ENCODE measurements at places on chromosomes 7 and 10.

DNA sequence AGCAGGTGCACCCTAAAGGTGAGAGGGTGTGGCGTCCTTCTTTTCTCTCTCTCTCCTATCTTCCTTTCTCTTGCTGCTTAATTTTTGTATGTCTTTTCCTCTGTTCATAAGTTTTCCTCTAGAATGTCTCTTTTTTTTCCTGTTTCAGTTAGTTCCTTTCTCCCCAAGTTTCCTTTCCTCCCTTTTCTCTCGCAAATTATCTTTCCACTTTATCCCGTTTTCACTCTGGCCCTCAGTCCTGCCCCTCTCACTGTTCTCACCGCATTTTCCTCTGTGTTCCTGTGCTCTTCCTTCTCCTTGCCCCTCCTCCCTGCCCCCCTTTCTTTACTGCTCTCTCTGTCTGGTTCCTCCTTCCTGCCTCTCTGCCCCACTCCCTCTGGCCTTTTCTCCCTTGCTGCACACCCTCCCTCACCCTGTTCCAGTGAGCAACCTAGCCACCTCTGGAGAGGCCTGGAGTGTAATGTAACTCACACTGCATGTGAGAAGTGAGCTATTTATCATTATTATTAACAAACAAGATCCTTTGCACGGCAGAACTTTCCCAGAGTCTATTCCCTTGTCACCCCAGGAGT is 158.5 kb downstream of the C10orf105 start:
- H3K4me1 ChIP-seq = no peaks in the 10 kb centered on the region
- no peak overlapping the region for H3K27ac ChIP-seq
- no peaks in the 10 kb centered on the region for H3K36me3 ChIP-seq
- H3K4me3 ChIP-seq = no peak overlapping the region

GRCh38 chr10:50544857-50545429 is 78.8 kb downstream of the SGMS1 start:
- no peaks in the 10 kb centered on the region for H3K36me3 ChIP-seq
- no peak overlapping the region for H3K4me3 ChIP-seq
- H3K4me1 ChIP-seq = peaks cover 10% of the 10 kb centered on the region

- DNase-seq = no peak
- H3K36me3 ChIP-seq = no peaks in the 10 kb centered on the region
- no peaks in the 10 kb centered on the region for H3K4me1 ChIP-seq
- H3K27me3 ChIP-seq = no peaks in the 10 kb centered on the region
- no peak overlapping the region for H3K27ac ChIP-seq
Observed at GRCh38 chr7:146889806-146890555, 773.4 kb downstream of the CNTNAP2 start.

- H3K36me3 ChIP-seq = no peaks in the 10 kb centered on the region
- DNase-seq = no peak
- no peaks in the 10 kb centered on the region for H3K4me1 ChIP-seq
- no peak overlapping the region for H3K4me3 ChIP-seq
- no peaks in the 10 kb centered on the region for H3K27me3 ChIP-seq
Observed at GRCh38 chr7:130063036-130063435, 7.3 kb upstream of the KLHDC10 start.

Data from thoracic aorta (tissue), 2 donors.